Kasumi-1 (cell line): ENCODE measurements at places on chromosomes 1 and 21.

- no peak for DNase-seq
Observed at GRCh38 chr1:29269382-29269781, 33.1 kb downstream of the PTPRU start.

DNA sequence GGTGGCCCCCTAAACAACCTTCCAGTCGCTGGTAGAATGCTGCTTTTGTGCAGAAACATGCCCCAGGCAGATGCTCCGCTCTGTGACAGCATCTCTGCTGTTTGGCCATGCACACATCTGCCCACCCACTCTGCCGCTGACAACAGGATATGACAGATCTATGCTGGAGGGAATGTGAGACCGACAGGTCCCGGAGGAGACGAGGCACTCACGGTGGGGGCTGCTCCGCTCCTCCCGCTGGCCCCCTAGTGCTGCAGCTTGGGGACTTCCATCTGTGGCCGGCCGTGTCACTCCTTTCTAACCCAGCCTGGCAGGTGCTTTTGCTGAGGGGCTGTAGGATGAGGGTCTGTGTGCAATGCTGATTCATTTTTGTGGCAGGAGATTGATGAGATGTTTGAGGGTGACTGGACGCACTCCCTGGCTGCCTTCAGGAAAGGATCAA, 49.1 kb upstream of the DMRTB1 start:
- DNase-seq, result no peak

DNA sequence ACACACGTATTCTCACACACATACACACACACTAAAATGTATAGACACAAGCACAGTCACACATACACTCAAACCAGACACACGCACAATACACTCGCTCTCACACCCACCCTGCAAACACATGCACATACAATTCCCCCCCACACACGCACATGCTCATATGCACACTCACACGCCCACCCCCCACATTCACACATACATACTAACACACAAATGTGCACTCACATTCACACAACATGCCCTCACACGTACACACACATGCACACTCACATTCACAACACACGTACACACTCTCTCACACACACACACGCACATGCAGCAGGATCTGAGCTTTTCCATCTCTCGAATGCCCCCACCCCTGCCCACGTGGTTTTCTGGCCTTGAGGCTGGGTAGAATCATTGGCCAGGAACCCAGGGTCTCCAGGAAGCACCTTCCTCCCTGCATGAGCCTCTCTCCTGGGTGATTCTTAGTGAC, 589.7 kb downstream of the PTPRU start:
- no peak for DNase-seq

DNA sequence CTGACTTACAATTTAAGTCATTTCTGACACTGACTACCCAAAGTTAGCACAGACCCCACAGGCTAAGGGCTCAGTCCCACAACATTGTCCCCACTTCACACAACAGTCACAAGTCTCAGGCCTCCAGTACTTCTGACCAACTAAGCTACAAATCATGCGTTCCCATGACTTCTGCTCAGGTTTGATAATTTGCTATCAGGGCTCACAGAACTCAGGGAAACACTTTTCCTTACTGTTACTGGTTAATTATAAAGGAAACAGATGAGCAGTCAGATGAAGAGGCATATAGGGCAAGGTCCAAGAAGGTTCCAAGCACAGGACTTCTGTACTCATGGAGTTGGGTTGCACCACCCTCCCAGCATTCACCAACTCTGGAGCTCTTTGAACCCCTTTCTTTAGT, 151.2 kb upstream of the TNR start:
- no peak for DNase-seq

GRCh38 chr1:197725044-197725443, 50.2 kb downstream of the DENND1B start:
- DNase-seq, result peak; percentile 19

DNA sequence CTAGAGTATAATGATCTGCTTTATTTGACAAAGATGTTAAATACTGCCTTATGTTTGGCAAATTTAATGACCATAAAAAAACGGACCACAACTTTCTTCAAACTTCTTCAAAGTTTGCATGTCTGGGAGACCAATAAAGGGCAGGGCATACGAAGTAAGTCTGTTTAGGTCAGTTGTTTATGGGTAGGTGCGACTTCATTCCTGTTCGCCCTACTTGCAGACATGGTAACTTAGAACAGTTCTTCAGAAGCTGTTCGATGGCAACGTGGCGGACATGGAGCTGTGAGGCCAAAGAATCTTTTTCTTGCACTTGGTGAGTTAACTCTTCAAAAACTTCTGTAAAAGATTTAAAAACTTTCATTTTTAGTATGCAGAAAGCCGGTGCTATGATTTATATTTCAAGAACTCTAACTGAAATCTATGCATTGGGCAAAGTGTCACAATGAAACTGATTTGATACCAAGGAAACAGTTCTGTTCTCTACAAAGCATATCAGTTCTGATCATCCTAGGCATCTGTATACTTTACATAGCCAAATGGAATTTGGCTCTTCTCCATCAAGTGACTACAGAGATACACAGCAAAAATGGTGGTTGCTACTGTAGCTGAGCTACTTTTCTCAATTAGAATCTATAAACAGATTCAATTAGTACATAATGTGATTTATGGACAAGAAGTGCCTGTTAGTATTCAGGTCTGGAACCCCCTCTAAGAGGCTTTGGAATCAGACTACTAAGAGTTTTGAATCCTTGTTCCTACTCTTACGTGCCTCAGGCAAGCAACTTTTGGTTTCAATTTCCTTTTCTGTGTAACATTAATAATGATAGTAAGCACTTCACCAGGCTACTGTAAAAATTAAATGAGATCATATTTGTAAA, 25.7 kb downstream of the C21orf91 start:
- no peak for DNase-seq

DNA sequence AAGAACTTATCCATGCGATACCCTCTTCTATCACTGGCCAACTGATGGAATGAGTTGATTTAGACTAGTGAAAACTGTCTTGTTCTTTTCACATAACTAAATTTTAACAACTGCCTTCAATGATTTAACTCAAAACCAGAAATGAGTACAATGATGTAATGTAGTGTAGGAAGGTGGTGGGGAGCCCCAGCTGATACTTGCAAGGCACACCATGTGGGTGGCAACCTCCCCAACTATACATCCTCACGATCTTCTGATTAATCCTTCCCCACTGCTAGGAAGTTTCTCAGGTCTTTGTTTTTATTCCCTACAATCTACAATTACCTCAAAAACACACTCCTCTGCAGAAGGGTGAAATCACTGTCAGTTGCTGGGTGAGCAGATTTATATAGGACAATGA, 100.7 kb downstream of the KCTD3 start:
- no peak for DNase-seq

- no peak for DNase-seq
Observed at GRCh38 chr1:31627301-31627929, 9.9 kb downstream of the HCRTR1 start.

- no peak for DNase-seq
Observed at GRCh38 chr1:224300346-224300745, 29.6 kb downstream of the NVL start.

- DNase-seq, result peak; percentile 54
Observed at GRCh38 chr1:242017580-242018233, 18.8 kb upstream of the MAP1LC3C start.

GRCh38 chr21:40047993-40048730, 180.9 kb downstream of the PCP4 start:
- DNase-seq, result no peak

- no peak for DNase-seq
Observed at GRCh38 chr1:232820431-232820830, 15.2 kb downstream of the MAP10 start.

DNA sequence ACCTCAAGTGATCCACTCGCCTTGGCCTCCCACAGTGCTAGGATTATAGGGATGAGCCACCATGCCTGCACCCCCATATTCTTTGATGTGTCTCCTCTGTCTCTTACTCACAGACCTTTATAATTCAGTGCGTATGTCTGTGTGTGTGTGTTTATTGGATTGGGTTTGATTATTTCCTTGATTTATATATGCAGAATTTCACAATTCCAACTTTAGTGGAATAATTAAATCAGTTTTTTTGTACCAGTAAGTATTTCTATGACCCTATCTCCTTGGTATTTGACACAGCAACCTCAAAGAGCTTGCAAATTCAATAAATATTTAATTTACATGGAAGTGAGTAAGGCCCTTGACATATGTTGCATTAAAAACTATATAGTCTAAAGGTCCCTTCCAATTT, 333.9 kb upstream of the ADAMTS5 start:
- no peak for DNase-seq

DNA sequence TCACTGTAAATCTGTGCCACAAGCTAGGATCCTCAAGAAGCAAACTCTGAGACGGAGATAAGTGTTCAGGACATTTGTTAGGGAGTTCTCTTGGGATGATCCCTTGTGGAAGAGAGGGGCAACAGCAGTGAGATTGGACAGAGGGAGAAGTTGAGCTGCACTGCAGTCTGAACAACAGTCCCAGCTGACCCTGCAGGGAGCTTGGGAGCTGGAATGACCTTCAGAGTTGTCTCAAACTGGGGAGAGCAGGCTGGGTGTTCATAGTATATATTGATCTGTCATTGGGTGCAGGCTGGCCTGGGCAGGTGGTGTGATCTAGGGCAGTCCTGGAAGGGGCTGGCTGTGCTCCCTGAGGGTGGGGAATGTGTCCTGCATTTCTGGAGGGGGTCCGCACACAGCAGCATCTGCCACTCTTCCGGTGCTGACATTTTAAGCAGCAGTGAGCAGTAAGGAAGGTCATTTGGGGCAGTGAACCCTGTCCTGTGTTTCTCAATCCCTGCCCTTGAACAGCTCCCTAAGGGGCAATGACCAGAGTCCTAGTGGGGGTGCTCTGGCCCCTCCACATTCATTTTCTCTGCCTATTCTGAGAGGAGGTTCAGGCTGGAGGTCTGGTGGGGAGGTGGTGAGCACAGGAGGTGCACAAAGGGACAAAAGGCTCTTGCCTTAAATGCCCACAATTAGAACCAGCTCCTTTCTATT, 90.2 kb upstream of the PPM1J start:
- DNase-seq, result no peak

- DNase-seq, result no peak
Observed at GRCh38 chr1:116767782-116768382, 13.7 kb downstream of the CD2 start.

DNA sequence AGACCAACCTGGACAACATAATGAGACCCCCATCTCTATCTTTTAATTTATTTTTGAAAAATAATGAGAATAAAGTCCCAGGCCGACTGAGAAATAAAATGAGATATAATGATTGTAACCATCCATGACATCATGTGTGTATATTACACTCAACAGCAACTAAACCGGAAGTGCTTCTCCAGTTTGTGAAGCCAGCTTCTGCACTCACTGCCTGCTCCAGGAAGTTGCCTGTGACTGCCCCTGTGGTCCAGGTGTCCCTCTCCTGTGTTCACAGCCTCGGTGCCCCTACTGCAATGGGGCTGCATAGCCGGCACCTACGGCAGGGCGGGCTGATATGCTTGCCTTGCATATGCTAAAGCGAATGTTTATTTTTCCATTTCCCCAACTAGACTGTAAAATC, 68.3 kb downstream of the SSBP3 start:
- no peak for DNase-seq

DNA sequence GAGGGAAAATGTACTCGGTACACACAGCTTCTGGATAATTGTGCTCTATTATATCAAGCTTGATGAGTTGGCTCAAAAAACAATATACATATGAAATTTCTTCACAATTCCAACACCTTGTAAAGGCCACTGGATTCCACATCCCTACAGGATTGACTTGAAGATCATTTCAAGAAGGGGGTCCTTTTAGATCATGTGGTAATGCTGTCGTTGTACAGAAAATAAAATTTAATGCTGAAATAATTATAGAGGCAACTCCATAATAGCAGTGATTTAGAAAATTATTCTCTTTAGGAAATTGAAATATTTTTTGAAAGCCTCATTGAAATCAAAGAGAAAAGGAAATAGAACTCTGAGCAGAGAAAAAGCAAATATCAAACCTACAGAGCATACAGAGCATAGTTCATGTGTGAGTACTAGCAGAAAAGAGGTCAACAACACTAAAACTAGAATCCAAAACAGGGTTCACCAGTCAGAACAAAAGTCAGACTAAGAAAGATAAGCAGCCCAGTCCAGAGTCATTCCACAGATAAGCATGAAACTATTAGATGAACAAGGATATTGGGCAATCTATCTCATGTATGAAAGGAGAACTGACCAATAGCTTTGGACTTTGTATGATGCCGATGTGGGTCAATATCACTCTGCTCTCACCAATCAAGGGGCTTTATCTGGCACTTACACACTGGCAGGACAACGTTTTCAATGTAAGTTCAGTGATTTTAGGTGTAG, 79.5 kb upstream of the PALMD start:
- DNase-seq, result no peak

DNA sequence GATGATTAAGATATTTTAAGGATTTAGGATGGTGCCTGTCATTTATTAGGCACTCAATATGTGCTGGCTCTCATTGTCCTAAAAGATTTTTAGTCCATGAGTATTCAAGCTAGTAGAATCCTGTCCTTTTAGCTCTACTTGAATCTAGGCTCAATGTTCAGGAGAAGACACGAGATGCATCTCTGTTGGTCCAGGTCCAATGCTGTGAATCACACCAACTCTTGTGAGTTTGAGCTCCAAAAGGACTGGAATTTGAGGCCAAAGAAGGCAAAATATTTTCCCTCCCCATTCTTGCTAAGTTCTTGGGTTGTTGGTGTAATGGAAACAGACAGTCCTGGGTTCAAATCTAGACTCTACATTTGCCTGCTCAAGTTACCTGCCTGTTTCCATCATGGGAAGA, 1.4 kb upstream of the PODN start:
- DNase-seq, result no peak

DNA sequence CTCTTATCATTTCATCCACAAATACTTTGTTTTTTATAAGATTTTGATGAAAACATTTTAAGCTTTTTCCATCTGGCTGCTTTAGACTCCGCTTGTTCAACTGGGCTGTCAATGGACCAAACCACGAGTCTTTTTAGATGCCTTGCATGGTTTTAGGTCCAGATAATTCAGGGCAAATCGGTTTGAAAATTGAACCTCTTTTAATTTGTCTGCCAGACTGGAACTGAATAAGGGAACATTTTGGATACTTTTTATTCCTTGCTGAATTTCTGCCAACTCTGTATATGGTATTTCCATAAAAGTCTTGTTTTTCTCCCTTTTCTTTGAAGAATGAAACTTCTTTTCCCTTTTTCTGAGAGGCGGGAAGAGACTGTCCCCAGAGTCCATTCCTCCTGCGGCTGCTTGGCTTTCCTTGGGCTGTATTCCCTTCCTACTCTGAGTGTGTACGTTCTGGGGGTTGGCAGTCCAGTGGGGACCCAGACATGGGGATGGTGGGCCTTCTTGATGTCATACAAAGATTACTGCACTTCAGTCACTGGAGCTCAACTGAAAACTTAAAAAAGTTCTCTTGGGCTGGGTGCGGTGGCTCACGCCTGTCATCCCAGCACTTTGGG, 46.5 kb upstream of the CNN3 start:
- no peak for DNase-seq

DNA sequence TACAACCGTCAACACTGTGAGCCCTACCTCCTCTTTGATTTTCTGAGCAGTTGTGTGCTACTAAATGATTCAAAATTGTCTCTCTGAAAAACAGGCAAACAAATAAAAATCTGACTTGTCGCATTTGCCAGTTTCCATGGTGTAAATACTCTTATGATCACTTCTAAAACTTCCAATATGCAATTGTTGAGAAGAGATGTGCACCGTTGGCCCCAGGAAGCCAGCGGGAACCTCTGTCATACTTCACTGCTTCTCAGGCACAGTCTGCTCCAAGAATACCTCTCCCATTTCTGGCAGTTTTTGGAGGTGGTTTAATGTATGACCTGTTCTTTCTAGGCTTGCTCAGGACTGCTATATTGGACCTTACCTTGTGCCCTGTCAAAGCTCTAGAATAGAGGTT, 196.0 kb upstream of the NCAM2 start:
- DNase-seq, result no peak
